Panc1 (cell line): ENCODE measurements at places on chromosomes 16 and 17. TPM values are rescaled to one million over a fixed set of nuclear protein-coding genes. Genes with fewer than 3 reads are reported as not detected.
A peak's percentile ranks its signal among the peaks of the same experiment; 100 is the strongest.

Gene CORO1A
- total RNA-seq = 3.7 TPM

Gene CACNG1
- 0.13 TPM for total RNA-seq

Gene SDR42E2
- 0.05 TPM for total RNA-seq

Gene PIK3R6
- not detected for total RNA-seq

DNA sequence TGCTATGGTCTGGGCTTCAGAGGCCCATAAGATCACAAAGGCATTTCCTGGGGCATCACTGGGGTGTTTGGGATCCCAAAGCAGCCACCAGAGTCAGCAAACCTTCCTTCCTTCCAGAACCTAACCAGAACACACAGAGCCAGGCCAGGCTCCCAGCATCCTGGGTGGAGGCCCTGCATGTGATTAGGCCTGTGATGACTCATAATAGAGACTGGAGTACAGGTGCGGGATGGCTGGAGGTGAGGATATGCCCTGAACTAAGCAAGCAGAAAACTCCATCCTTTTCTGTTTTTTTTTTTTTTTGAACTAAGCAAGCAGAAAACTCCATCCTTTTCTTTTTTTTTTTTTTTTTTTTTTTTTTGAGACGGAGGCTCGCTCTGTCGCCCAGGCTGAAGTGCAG, 17.7 kb upstream of the GFOD2 start:
- no peaks in the 10 kb centered on the region for H3K4me1 ChIP-seq
- no peaks in the 10 kb centered on the region for H3K27me3 ChIP-seq
- H3K36me3 ChIP-seq = no peaks in the 10 kb centered on the region
- no peak overlapping the region for H3K27ac ChIP-seq

- no peak for DNase-seq
- no peaks in the 10 kb centered on the region for H3K36me3 ChIP-seq
- H3K27me3 ChIP-seq = no peaks in the 10 kb centered on the region
Measured at GRCh38 chr17:896953-897661, 82.5 kb downstream of the NXN start.

DNA sequence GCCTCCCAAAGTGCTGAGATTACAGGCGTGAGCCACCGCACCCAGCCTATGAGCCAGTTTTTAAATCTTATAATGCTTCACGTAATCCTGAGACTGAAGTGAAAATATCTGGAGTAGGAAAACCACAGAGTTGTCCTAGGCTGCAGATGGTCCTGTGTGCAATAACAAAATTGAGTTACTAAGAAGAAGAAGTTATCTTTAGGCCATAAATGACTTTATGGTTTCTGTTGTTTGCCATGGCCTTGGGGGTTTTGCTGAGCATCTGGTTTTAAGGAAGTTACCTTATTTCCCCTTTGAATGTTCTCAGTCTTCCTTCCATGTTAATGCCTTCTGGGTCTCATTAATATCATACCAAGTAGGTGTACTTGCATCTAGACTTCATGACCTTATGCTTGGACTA, 16.5 kb downstream of the NMT1 start:
- peaks cover 7% of the 10 kb centered on the region for H3K36me3 ChIP-seq
- H3K27me3 ChIP-seq = no peaks in the 10 kb centered on the region
- H3K4me3 ChIP-seq = no peak overlapping the region
- no peaks in the 10 kb centered on the region for H3K4me1 ChIP-seq
- H3K27ac ChIP-seq = no peak overlapping the region

- no peaks in the 10 kb centered on the region for H3K4me1 ChIP-seq
- H3K27ac ChIP-seq = no peak overlapping the region
- no peak for DNase-seq
- H3K27me3 ChIP-seq = no peaks in the 10 kb centered on the region
- H3K36me3 ChIP-seq = peaks cover 13% of the 10 kb centered on the region
Measured at GRCh38 chr17:59067340-59067739, 39.3 kb downstream of the TRIM37 start.

GRCh38 chr17:42312285-42313130, 24.2 kb downstream of the STAT5A start:
- H3K4me3 ChIP-seq = no peak overlapping the region
- DNase-seq = no peak
- H3K27me3 ChIP-seq = no peaks in the 10 kb centered on the region
- H3K27ac ChIP-seq = peak overlapping the region; percentile 84
- H3K4me1 ChIP-seq = peaks cover 55% of the 10 kb centered on the region

GRCh38 chr17:78279360-78279990, 48.0 kb downstream of the TMEM235 start:
- no peak for DNase-seq
- no peaks in the 10 kb centered on the region for H3K36me3 ChIP-seq
- no peak overlapping the region for H3K4me3 ChIP-seq
- no peaks in the 10 kb centered on the region for H3K4me1 ChIP-seq

DNA sequence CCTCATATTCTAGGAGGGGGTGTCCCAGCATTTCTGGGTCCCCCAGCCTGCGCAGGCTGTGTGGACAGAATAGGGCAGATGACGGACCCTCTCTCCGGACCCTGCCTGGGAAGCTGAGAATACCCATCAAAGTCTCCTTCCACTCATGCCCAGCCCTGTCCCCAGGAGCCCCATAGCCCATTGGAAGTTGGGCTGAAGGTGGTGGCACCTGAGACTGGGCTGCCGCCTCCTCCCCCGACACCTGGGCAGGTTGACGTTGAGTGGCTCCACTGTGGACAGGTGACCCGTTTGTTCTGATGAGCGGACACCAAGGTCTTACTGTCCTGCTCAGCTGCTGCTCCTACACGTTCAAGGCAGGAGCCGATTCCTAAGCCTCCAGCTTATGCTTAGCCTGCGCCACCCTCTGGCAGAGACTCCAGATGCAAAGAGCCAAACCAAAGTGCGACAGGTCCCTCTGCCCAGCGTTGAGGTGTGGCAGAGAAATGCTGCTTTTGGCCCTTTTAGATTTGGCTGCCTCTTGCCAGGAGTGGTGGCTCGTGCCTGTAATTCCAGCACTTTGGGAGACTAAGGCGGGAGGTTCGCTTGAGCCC, 11.6 kb downstream of the STH start:
- H3K27me3 ChIP-seq = no peaks in the 10 kb centered on the region
- H3K4me1 ChIP-seq = no peaks in the 10 kb centered on the region
- no peak for DNase-seq
- H3K27ac ChIP-seq = no peak overlapping the region
- H3K4me3 ChIP-seq = no peak overlapping the region
- H3K36me3 ChIP-seq = no peaks in the 10 kb centered on the region

DNA sequence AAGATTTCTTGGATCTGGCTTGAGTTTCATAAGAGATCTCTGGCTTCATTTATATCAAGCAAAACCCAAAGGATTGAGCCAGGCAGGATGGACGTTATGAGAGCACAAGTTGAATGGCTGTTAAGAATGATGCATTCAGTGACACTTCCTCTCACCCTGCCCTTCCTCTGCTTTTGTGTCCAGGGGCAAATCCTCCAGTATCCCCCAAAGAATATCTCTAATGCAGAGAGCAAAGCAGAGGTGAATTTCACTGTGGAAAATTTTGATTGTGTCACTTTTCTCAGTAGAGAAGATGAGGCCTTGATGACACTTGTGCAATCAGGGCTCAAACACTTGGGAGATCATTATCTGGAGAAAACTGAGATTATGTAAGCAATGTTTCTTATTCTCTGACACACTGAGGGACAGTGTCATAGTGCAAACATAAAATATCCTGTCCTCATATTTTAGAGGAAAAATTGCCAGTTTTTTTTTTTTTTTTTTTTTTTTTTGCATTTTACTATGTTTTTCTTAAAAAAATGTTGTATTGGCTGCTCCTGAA, 25.3 kb downstream of the MARCHF10 start:
- H3K27me3 ChIP-seq = no peaks in the 10 kb centered on the region
- H3K27ac ChIP-seq = no peak overlapping the region
- no peak for DNase-seq
- no peak overlapping the region for H3K4me3 ChIP-seq
- H3K4me1 ChIP-seq = peaks cover 14% of the 10 kb centered on the region
- no peaks in the 10 kb centered on the region for H3K36me3 ChIP-seq

GRCh38 chr16:79996321-79996720, 395.8 kb upstream of the MAF start:
- no peaks in the 10 kb centered on the region for H3K36me3 ChIP-seq
- no peak overlapping the region for H3K27ac ChIP-seq
- H3K4me3 ChIP-seq = no peak overlapping the region
- H3K4me1 ChIP-seq = no peaks in the 10 kb centered on the region
- no peak for DNase-seq
- no peaks in the 10 kb centered on the region for H3K27me3 ChIP-seq

DNA sequence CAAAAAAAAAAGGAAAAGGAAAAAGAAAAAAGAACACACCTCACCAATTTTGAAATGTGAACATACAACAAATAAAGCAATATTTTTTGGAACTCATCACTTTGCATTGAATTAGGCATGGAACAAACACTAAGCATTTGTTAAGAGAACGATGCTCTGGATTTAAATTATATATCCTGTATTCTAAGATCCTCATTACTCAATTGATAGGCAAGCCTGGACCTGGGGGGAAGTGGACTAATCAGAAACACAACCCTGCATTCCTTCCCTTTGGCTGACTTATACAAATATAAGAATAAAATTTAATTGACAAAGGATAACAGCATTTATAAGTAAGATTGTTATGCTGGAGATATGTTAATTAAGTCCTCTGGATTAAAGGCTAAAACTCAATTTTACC, 2.2 kb downstream of the GJC1 start:
- peaks cover 12% of the 10 kb centered on the region for H3K4me1 ChIP-seq
- peak overlapping the region; percentile 97 for H3K27ac ChIP-seq
- no peak for DNase-seq
- no peaks in the 10 kb centered on the region; the same call in 1 of the 2 replicates for H3K36me3 ChIP-seq
- no peaks in the 10 kb centered on the region for H3K27me3 ChIP-seq
